ENCODE measurements at places on chromosomes 12 and 14.
A peak's percentile ranks its signal among the peaks of the same experiment; 100 is the strongest.

GRCh38 chr12:68930178-68930577 lies 2.8 kb downstream of the CPM start:
- DNase-seq: no peak

- no peak for DNase-seq
Observed at GRCh38 chr14:26594756-26595545, 2.9 kb downstream of the NOVA1 start.

- DNase-seq: no peak
Observed at GRCh38 chr12:89324437-89324836, 27.9 kb downstream of the DUSP6 start.

DNA sequence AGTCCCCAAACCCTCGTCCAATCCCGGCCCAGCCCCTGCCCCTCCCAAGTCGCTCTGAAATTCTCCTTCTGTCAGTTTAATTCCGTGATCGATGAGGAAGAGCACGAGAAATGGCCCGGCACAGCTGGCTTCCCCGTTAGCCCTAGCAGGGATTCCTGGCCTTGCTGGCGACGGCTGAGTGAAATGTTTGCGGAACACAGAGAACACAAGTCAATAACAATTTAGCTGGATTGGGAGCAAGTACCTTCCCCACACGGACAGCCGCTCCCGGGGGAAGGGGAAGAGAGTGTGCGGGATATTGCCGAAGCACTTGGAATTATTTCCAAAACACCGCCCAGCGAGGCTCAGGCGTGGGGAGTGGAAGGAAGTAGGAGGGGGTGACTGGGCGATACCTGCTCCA lies 134.6 kb downstream of the RBM19 start:
- no peak for DNase-seq

DNA sequence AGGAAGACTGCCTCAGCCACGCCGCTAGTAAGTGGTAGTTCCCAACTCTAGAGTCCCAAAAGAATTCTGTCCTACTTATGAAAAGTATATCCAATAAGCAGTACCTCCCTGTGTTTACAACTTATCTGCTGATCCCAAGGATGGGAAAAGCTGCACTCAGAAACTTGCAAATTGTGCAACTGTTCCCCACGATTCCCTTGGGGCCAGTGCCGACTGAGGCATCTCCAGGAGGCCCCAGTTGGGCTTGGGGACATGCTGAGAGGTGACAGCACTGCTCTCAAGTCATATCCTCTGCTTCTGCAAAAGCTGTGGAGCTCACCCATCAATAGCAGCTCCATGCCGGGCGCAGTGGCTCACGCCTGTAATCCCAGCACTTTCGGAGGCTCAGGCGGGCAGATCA lies 23.7 kb downstream of the SPRING1 start:
- no peak for DNase-seq

DNA sequence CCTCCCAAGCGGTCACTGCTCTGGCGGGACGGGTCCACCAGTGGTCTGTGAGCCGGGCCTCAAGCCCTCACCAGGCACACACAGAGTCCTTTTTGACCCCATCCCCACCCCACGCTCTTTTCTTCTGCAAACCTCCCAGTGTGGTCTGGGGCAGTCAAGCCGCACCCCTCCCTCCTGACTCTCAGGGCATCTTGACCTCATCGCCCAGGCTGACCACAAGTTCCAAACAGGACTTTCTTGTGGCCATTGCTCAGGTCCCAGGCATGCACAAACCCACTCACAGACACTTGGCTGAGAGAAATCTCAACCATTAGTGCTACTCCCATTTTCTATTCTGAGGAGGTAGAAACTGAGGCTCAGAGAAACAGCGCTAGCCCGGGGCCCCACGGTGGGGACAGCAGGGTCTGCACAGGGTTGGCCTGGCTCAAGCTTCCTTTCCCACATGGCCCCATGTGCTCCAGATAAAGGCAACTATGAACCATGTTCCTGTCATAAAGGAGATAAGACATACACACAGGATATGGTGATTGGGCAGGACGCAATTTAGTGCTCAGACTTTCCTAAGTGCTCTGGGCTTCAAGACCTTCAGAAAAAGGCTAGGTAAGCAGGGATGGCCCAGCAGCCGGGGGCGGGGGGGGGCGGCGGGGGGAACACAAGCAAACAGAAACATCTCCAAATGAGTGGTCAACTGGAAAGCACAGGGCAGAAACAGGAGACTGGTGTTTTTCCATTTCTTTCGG lies 69.6 kb downstream of the ITPK1 start:
- peak; percentile 26 for DNase-seq

DNA sequence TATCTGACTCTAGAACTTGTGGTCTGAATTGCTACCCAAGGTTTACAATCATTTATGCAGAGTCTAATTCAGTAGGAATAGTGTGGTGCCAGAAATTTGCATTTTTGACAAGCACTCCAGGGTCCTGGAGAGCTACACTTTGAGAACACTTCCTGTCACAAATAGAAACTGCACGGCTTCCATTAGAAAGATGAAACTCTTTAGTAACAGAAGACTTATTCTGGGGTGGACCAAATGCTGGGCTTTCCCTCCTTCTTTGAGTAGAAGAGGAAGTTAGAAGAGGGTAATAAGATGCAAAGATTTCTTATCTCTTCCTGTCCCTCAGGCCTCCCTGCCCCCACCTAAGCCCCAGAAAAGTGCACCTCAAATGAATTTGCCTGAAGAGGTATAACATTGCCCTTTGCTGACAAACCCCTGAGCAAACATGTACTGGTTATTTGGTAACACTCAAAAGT lies 28.4 kb downstream of the DGLUCY start:
- peak; percentile 16 for DNase-seq
